ENCODE measurements at places on chromosomes 5 and 9.

DNA sequence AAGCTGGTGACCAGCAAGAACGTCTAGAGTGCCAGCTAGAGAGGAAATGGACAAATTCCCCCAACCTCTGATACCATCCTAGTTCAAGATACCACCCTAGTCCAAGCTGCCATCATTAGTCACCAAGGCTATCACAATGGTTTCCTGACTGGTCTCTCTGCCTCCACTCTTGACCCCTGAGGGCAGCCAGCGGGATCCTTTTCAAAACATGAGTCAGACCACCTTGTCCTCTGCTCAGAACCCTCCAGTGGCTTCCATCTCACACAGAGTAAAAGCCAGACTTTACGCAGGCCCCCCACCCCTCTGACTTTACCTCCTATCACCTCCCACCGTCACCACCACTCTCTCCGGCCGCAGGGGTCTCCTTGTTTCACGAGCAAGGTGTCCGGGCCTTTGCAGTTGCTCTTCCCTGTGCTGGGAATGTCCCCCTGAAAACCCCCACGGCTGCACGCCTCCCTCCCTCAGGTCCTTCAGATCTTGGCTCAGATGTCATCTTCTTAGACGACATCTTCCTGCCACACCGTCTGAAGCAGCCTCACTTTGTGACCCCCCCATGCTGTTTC is 42.2 kb upstream of the FBXW11 start:
- no peak for DNase-seq

DNA sequence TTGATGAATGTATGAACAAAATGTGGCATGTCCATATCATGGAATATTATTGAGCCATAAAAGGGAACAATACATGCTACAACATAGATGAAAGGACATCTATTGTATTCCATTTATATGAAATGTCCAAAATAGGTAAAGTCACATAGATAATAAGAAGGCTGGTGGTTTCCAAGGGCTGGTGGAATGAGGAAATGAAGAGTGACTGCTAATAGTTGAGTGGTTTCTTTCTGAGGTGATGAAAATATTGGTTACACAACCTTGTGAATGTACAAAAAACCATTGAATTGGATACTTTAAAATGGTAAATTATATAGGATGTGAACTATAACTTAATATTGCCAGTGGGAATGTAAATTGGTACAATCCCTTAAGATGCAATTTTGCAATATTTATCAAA is 5.2 kb downstream of the ARSB start:
- no peak for DNase-seq

GRCh38 chr5:129629575-129629974 is 118.3 kb upstream of the MINAR2 start:
- DNase-seq: no peak

DNA sequence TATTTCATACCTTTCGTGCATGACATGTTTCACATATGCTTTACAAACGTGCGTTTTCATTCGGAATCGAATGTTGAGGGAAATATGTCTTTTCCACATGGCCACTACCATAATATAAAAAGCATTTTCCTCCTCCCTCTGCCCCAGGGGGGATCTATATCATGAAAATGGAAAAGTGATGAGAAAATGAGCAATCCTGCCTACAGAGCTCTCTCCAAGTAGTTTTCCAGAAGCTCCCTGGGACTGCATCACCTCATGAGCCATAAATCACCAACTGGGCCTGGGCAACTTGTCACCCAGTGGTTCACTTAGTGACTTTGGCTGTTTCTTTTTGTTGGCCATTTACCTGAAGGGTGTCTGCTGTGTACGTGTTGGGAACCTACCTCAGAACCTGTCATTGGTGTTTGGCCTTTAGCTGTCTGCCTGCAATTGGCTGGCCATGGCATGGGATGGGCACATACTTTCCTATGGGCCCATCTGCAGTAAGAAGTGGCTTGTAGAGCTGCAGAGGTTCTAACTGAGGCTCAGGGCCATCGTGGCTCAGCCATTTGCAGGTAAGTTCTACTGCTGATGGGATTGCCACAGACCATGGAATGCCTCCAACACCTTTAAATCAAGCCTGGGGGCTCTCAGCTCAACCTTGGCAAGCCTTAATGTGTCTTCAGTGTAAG is 9.5 kb upstream of the TIFAB start:
- DNase-seq: no peak

GRCh38 chr9:113579283-113580040 is 115.9 kb downstream of the RGS3 start:
- no peak for DNase-seq
